ENCODE measurements at places on chromosomes 1 and 21.

DNA sequence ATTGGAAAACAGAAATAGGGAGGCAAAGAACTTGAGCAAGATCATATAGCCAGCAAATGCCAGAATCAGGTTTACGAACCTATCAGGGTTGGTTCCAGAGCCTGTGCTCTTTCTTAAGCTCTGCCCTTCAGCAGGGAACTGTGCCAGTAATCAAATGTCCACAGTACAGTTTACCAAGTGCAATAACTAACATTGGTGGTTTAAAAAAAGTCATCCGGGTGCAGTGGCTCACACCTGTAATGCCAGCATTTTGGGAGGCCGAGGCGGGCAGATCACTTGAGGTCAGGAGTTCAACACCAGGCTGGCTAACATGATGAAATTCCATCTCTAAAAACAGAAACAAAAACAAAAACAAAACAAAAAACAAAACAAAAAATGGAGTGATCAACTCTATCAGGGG, 182.7 kb downstream of the LMX1A start:
- DNase-seq: no peak

DNA sequence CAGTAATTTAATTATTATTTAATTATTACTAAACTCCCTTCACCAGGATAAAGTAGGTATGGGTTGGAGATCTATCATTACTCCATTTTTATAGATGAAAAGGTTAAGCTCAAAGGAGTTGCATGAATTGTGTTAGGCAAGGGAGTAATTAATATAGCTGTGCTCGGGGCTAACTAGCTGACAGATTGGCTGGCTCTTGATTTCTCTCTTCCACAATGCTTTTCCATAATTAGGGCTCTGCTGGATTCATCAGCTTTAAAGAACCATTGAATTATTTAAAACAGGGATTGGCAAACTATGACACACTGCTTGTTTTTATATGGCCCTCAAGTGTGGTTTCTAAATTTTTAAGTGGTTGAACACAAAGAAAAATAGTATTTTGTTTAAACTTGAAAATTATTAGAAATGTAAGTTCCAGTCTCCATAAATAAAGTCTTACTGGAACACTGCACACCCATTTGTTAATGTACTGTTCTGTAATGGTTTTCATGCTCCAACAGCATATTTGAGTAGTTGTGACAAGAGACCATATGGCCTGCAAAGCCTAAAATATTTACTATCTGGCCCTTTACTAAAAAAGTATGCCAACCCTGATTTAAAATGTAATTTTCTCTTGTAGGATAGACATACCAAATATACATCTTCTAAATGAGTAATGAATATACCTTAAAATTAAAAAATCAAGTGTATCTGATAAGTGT, 76.4 kb downstream of the GDAP2 start:
- no peak for DNase-seq

DNA sequence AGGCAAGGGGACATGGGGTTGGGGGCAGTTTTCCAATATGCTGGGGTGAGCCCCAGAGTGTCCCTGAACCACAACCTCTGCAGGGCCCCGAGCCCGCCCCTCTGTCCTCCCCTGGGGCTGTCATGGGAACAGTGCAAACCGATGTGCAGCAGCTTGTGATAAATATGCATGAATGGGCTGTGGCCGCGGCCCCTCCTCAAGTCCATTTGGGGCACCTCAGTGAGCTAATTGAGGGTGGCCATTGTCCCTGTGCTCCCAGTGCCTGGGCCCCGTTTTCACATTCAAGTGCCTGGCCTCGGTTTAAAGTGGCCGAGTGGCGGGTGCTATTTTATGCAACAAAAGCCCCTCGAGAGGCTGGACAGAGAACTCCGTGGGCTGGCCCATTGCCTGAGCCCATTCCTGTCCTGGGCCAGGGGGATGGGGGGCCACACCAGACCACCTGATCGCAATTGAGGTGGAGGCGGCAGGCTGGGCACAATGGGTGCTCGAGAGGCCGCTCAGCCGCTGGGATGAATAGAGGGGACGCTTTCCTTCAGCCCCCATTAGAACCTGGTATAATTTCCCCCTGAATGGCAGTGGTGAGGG, 193.7 kb downstream of the FOXD2 start:
- no peak for DNase-seq

GRCh38 chr1:153049211-153049610, 8.1 kb downstream of the SPRR2A start:
- DNase-seq: no peak
